Esophagus squamous epithelium (tissue), 5 donors: ENCODE measurements at places on chromosomes 6 and 20. TPM values are rescaled to one million over a fixed set of nuclear protein-coding genes. Genes with fewer than 3 reads are reported as not detected.

Gene SLC22A16
- not detected for total RNA-seq

Gene PTK6
- 52.6 TPM for total RNA-seq

Gene TINAG
- not detected for total RNA-seq

Gene DUSP15
- 0.38 TPM for total RNA-seq

Gene MATN4
- 0.09 TPM for total RNA-seq

Gene TRIM10
- not detected for total RNA-seq

Gene SLCO4A1
- total RNA-seq: 22.1 TPM

DNA sequence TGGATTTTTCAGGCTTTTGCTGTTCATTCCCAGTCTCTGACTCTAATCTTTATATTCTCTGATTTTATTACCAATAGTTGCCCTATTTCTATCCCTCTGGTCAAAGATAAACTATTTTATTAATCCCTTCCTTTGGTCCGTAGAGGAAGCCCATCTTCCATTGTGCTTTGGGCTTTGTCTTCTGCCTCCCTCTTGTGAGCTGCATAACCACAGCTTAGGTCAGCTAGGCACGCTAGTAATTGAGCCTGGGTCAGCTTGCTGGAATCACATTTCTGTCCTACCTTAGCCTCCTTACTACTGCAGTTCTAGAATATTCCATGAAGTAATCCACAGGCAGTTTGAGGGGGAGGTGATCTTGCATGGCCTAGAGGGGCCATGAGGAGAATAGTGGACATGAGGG lies 49.4 kb downstream of the TRMT11 start:
- no peak for DNase-seq
- no peak overlapping the region for H3K4me3 ChIP-seq

DNA sequence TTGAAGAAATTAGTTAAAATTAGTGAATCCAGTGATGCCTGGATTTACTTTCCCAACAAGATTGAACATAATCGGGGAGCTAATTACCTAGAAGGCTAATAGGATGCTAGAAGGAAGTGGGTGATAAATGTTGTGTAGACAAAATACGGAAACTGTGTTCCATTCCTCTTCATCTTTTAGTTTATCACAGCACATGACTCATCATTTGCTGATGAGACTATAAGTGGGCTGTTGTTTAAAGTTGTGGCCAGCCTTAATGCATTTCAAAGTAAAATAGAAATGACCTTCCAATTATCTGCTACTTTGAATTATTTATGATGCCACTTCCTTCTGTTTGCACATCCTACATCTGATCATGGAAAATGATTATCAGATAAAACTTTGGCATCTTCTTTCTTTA lies 43.4 kb downstream of the OGFRL1 start:
- no peaks in the 10 kb centered on the region for H3K4me1 ChIP-seq
- DNase-seq: no peak
- H3K36me3 ChIP-seq: no peaks in the 10 kb centered on the region

DNA sequence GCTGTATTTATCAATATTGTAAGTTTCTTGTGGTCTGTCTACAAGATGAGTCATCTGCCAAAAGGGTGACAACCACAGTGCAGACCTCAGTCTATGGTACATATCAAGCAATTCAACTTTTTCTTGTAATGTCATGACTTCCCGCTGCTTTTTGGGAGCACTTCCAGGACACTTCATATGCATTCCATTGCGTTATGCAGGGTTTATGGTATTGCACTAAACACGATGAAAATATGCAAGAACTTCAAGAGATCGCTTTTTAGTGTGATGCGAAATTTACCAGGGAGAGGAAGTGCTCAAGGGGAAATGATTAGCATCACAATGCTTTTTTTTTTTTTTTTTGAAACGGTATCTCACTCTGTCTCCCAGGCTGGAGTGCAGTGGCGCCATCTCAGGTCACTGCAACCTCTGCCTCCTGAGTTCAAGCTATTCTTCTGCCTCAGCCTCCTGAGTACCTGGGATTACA lies 166.5 kb downstream of the TFAP2A start:
- no peaks in the 10 kb centered on the region for H3K36me3 ChIP-seq
- no peak overlapping the region for H3K27ac ChIP-seq

- H3K36me3 ChIP-seq: peaks cover 7% of the 10 kb centered on the region
- peaks cover 93% of the 10 kb centered on the region for H3K4me1 ChIP-seq
- H3K4me3 ChIP-seq: peak overlapping the region; percentile 43
- no peak for DNase-seq
Measured at GRCh38 chr20:62355878-62356588, 11.1 kb downstream of the LAMA5 start.

DNA sequence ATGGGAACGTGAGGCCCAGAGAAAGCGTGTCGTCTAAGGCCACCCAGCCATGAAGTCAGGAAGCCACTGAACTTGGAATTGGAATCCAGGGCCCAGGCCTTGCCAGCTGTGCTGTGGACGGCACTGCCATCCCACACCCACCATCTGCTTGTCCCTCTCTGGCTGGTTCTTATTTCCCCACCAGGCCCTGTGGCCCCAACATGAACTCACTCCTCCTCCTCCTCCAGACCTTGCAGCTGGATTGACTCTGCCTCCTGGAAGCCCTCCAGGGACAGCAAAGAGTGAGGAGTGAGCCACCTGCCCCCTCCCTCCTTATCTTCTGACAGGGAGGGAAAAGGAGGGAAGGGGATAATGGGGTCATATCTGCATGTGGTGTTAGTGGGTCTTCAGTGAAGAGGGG lies 16.0 kb upstream of the IP6K3 start:
- DNase-seq: no peak
- no peaks in the 10 kb centered on the region for H3K36me3 ChIP-seq
- H3K4me1 ChIP-seq: no peaks in the 10 kb centered on the region
- no peak overlapping the region for H3K27ac ChIP-seq
- no peak overlapping the region for H3K4me3 ChIP-seq

DNA sequence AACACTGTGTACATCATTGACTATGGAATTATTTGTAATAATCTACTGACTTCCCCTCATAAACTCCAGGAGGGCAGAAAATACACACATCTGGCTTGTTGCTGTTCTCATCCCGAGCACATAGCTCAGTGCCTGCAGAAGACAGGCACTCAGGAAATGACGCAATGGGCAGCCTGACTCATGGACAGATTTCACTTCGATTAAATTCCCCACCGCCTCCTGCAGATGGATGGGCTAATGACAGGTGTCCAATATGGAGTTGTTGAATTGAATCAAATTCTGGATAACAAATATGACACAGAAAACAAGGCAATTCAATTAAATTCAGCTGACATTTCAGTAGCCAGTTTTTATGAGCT lies 9.1 kb downstream of the ANKRD60 start:
- H3K36me3 ChIP-seq: no peaks in the 10 kb centered on the region
- no peaks in the 10 kb centered on the region for H3K4me1 ChIP-seq
- DNase-seq: no peak
- H3K27me3 ChIP-seq: no peaks in the 10 kb centered on the region
- no peak overlapping the region for H3K27ac ChIP-seq

DNA sequence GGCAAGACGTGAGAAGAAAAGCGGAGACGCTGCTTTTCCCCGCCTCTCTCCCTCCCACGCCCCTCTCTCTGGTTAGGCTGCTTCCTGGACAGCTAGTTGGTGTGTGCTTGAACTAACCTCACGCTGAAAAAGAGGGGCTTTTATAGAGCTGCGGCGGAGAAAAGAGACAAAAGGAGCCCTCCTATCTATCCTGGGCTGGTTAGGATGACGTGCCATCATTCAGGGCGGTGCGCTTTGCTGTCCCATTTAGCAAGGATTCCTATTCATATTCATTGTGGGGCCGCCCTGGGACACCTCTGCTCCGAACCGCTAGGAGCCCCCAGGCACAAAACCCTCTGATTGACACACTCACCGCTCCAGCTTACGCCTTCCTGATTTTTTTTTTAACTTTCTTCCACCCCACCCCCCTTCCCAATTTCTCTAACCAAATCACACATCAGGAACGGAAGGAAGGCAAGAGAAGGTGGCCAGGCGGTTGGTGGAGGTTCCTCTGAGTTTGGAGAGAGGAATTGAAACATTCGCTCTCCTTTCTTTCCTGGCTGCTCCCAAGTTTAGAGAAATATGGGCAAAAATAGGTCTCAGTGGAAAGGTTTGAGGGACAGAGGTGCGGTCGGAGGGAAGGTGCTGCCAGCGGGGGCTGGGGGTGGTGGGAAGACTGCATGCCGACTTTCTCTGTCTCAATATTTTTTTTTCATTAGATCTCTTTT lies at the start of gene OLIG3:
OLIG3 (minus strand) TSS at position 114 of the 707 bp plus-strand sequence. CDS start 224 bp downstream, outside the sequence.
- peaks cover 75% of the 10 kb centered on the region for H3K27me3 ChIP-seq
- no peak within 1 kb of the TSS for H3K27ac ChIP-seq
- no peaks in the 10 kb centered on the region for H3K36me3 ChIP-seq
- H3K4me1 ChIP-seq: peaks cover 22% of the 10 kb centered on the region

DNA sequence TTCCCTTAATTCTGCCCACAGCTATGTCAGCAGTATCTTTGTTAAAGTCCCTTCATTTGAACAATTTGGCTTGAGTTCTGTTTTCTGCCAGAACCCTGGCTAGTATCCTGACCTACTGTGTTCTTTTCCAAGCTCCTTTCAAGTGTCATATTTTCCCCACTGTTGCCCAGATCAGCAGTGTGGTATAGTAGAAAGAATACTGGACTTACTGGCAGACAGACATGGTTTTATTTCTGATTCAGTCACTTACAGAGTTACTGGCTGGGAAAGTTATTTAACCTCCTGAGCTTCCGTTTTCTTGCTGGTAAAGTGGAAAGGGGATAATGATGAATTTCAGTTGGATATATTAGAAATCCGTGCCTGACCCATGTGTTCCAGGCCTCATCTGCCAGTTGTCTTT lies 39.8 kb upstream of the RAB23 start:
- H3K36me3 ChIP-seq: no peaks in the 10 kb centered on the region
- H3K4me1 ChIP-seq: peaks cover 13% of the 10 kb centered on the region
- H3K27me3 ChIP-seq: no peaks in the 10 kb centered on the region
- no peak for DNase-seq

DNA sequence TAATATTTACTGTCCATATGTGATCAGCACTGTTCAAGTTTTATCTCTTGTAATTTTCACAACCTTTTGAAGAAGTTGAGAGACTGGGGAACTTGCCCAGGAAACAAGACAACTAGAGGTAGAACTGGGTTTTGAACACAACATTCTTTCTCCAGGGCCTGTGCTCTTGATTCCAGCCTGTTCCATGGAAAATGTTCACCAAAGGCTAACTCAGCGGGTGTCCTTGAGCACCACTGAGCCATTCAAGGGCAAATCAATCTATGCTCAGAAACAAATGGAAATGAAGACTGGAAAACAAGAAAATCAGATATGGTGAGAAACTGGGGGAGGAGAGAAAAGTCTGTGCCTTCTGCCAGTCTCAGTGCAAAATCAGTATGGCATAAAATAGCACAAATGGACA lies 682.2 kb upstream of the AGPAT4 start:
- no peaks in the 10 kb centered on the region for H3K27me3 ChIP-seq
- H3K4me1 ChIP-seq: no peaks in the 10 kb centered on the region
- no peaks in the 10 kb centered on the region for H3K36me3 ChIP-seq
- no peak for DNase-seq
- no peak overlapping the region for H3K4me3 ChIP-seq

DNA sequence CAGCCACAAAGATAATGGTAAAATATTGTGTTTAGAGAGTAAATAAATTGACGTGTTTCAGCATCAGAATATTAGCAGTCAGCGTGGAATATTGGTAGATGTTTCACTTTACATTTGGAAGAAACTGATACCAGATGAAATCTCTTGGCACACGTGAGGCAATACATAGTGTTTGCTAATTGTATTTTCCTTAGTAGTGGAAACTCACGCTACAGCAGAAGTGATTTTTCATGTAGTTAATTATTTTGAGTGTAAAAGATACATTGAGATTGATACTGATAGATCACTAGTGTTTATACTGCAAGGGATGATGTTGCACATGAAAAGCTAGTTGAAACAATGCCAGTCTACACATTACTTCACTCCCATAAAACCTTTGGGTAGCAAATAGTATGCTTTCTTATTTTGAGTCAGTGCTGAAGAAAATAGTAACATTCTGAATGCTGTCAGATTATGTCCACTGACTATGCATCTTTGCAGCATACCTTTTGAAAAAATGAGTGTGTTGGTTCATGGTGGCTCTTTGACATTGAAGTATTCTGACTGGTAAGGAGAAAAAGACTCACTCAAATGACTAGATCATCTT lies 59.3 kb downstream of the CD2AP start:
- no peak overlapping the region for H3K4me3 ChIP-seq
- no peak overlapping the region for H3K27ac ChIP-seq
- DNase-seq: no peak
- H3K4me1 ChIP-seq: no peaks in the 10 kb centered on the region
- no peaks in the 10 kb centered on the region for H3K27me3 ChIP-seq

- DNase-seq: no peak
- no peaks in the 10 kb centered on the region for H3K4me1 ChIP-seq
- no peak overlapping the region for H3K27ac ChIP-seq
- H3K36me3 ChIP-seq: no peaks in the 10 kb centered on the region
- no peaks in the 10 kb centered on the region for H3K27me3 ChIP-seq
Measured at GRCh38 chr20:8995761-8996160, 73.1 kb upstream of the PLCB4 start.

DNA sequence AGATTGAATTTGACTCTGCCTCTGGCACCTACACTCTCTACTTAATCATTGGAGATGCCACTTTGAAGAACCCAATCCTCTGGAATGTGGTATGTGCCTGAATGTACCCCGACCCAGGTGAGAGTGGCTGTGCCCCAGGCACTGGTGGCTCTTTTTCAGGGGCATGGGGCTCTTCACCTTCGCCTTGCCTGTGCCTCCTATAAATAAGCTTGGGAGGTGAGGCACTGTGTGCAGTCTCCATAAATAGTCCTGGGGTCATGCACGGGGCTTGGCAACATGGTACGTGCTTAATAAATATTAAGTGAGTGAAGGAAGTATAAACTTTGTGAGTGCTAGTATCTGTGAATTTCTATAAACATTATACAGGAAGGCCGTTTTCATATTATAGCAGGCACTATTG lies 33.0 kb downstream of the GHRH start:
- no peaks in the 10 kb centered on the region for H3K4me1 ChIP-seq
- no peaks in the 10 kb centered on the region for H3K27me3 ChIP-seq
- peaks cover 100% of the 10 kb centered on the region for H3K36me3 ChIP-seq
- peak overlapping the region; percentile 30 for H3K27ac ChIP-seq

DNA sequence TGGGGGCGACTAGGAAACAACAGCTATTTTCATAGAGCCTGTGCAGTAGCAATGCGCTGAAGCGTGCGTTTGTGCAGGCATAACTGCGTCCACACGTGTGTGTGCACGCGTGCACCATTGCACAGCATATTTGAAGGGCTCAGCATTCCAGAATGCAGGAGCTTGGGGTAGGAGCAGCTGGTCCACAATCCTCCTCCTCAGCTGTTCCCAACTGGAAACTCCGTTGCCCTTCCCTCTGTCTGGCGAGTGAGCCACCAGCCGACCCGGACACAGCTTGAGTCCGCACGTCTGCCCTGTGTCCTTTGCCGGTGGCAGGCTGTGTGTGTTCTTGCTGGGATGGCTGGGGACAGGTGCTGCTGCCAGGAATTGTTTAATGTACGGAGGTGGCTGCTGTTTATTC lies 110.2 kb downstream of the SASH1 start:
- H3K4me3 ChIP-seq: no peak overlapping the region
- peaks cover 89% of the 10 kb centered on the region for H3K36me3 ChIP-seq
- no peaks in the 10 kb centered on the region for H3K27me3 ChIP-seq
- DNase-seq: no peak

GRCh38 chr6:139940741-139941729 lies 566.6 kb upstream of the CITED2 start:
- no peak overlapping the region for H3K27ac ChIP-seq
- no peaks in the 10 kb centered on the region for H3K36me3 ChIP-seq
- peaks cover 5% of the 10 kb centered on the region for H3K4me1 ChIP-seq
- H3K4me3 ChIP-seq: no peak overlapping the region
- no peak for DNase-seq

GRCh38 chr6:166476634-166477215 lies 94.0 kb upstream of the MPC1 start:
- H3K27ac ChIP-seq: no peak overlapping the region
- DNase-seq: no peak
- no peaks in the 10 kb centered on the region for H3K27me3 ChIP-seq
- H3K36me3 ChIP-seq: no peaks in the 10 kb centered on the region
